ENCODE measurements at places on chromosomes 4 and X. TPM values are rescaled to one million over a fixed set of nuclear protein-coding genes. Genes with fewer than 3 reads are reported as not detected.

PPP2R3B gene
- polyA plus RNA-seq = 169 TPM

BOD1L1 gene
- 35.4 TPM for polyA plus RNA-seq

FAM3A gene
- polyA plus RNA-seq = 21.8 TPM

DAPP1 gene
- 1.7 TPM for polyA plus RNA-seq

GASK1B gene
- polyA plus RNA-seq = 60.0 TPM

LGI2 gene
- polyA plus RNA-seq = 5.3 TPM

SYTL4 gene
- 8.3 TPM for polyA plus RNA-seq

EDNRA gene
- polyA plus RNA-seq = 32.1 TPM

GRCh38 chr4:113339430-113339813 is 290.0 kb downstream of the ANK2 start:
- no peak for DNase-seq

DNA sequence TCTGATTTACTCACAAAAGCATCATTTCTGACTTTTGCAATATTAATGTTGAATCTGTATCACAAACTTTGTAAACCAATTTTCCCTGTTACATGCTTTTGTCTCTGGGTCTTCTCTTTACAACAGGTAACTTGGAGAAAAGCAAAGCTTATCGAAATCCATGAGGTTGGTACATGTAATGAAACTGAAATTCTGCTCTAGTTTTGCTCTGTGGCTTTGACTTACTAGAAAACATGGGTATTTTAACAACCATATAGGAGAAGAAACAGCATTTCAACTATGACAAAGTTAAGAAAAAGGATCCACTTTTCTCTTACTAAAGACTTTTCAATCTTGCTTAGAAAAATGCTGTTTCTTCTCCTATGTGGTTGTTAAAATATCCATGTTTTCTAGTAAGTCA is 645.8 kb downstream of the STIM2 start:
- no peak for DNase-seq

- DNase-seq = no peak
These were observed 108.8 kb downstream of the EFNB1 start for GRCh38 chrX:68937581-68937980.

- no peak for DNase-seq
These were observed 203.5 kb upstream of the TET2 start for GRCh38 chr4:104942990-104943743.

DNA sequence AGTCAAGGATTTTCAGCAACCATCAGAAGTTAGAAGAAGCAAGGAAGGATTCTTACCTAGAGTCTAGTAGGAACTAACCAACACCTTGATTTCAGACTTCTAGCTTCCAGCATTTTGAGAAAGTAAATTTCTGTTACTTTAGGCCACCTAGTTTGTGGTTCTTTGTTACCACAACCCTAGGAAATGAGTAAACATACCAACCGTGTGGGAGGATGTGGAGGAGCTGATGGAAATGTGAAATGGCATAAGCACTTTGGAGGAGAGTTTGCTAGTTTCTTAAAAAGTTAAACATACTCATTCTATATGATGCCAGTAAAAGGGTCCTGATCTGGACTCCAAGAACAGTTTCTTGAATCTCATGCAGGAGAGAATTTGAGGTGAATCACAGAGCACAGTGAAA is 679.4 kb downstream of the PDHA2 start:
- no peak for DNase-seq

- DNase-seq = no peak
These were observed 473 bp upstream of the VAMP7 start for GRCh38 chrX:155880586-155881157.

- DNase-seq = no peak
These were observed 9.5 kb downstream of the FRG2 start for GRCh38 chr4:190017357-190018200.

DNA sequence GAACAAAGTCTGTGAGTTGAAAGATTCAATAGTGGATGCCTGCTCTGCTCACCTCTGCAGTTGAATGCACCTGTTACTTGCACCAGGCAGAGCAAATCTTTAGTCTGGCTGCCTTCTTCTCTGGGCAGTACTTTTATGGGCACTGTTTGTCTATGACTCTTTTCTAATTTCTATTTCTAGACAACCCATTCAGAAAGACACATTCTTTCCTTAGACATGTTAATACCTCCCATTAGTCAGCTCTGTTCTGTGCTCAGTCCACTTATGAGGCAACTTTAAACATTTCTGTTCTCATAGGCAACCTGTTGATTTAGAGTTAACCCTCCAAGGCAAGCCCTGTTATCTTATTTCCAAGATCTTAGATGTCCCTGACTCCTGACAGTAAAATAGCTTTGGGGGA is 108.9 kb downstream of the SYNPO2 start:
- no peak for DNase-seq

- DNase-seq = no peak
These were observed 48.0 kb upstream of the STARD8 start for GRCh38 chrX:68599256-68600152.

GRCh38 chr4:139554642-139554892 is 1.5 kb downstream of the SETD7 start:
- DNase-seq = no peak
